Stimulated activated CD4-positive, alpha-beta T cell treated with anti-CD3 and anti-CD28 coated beads, Interleukin-12 subunit alpha, Interleukin-12 subunit beta, amount 100 ng/mL, for 24 hours (primary cell): ENCODE measurements at places on chromosomes 13 and 19.

- no peak for DNase-seq
These were observed 18.3 kb upstream of the ENOX1 start for GRCh38 chr13:43805071-43805468.

GRCh38 chr13:47334173-47334572 lies 437.3 kb upstream of the HTR2A start:
- DNase-seq = no peak

GRCh38 chr19:49564616-49565045 lies 15.7 kb downstream of the NOSIP start:
- DNase-seq = no peak

DNA sequence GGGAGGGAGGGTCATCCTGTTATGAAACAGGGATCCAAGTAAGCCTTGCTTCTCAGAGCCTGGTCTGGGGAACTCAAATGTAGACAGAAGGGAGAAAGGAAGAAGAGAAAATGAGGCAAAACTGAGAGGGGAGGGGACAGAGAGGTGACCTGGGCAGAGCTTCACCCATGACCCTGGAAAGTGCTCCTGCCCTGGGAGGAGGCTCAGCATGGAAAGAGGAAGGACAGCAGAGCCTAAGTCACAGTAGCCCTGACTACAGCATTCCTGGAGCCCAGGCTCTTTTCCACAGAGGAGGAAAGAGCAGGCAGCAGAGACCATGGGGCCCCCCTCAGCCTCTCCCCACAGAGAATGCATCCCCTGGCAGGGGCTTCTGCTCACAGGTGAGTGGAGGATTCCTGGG lies at the start of gene CEACAM3:
Gene CEACAM3 (plus strand): TSS at position 226 of the 400 bp plus-strand sequence. CDS start 91 bp downstream, at position 317.
- DNase-seq = no peak

DNA sequence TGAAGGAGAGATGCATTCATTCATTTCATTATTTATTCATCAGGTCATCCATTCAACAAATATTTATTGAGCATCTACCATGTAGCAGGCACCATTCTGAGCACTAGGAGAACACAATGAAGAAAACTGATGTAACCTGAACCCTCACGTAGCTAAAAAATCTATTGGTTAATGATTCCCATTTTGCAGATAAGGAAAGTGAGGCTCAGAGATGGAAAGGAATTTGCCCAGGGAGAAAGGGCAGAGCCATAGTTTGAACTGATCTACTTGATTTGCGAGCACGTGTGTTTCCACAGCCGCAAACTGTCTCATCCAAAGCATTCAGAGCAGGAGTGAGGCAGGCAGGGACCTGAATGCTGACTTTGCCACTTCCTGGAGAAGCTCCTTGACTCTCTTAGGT lies 2.7 kb downstream of the KLK8 start:
- no peak for DNase-seq

- DNase-seq = no peak
These were observed 1272.1 kb upstream of the PCDH20 start for GRCh38 chr13:62687732-62688131.
